ENCODE measurements at places on chromosomes 1 and 21. TPM values are rescaled to one million over a fixed set of nuclear protein-coding genes. Genes with fewer than 3 reads are reported as not detected.

GRCh38 chr1:113269168-113269963 lies 120.9 kb upstream of the MAGI3 start:
- DNase-seq: no peak

DNA sequence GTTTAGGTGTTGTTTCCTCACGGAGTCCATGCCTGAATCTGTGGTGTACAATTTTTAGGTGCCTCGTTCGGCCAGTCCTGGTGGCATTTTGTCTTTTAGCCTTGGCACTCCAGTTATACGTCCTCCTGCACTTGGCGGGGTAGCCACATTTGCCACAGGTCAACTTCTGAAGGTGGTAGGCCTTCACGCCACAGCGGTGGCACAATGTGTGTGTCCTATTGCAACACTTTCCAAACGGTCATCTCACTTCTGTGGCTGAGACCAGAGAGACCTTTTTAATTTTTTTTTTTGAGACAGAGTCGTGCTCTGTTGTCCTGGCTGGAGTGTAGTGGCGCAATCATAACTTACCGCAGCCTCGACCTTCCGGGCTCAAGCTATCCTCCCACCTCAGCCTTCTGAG lies 49.1 kb downstream of the CAMTA1 start:
- no peak for DNase-seq

GRCh38 chr1:119564548-119564947 lies 57.5 kb downstream of the HSD3B1 start:
- DNase-seq: no peak

Gene CLCA1
- 0.07 TPM for polyA plus RNA-seq

Measured in psoas muscle (tissue), 8 donors.